ENCODE measurements at places on chromosomes 11 and 22.
A peak's percentile ranks its signal among the peaks of the same experiment; 100 is the strongest.

DNA sequence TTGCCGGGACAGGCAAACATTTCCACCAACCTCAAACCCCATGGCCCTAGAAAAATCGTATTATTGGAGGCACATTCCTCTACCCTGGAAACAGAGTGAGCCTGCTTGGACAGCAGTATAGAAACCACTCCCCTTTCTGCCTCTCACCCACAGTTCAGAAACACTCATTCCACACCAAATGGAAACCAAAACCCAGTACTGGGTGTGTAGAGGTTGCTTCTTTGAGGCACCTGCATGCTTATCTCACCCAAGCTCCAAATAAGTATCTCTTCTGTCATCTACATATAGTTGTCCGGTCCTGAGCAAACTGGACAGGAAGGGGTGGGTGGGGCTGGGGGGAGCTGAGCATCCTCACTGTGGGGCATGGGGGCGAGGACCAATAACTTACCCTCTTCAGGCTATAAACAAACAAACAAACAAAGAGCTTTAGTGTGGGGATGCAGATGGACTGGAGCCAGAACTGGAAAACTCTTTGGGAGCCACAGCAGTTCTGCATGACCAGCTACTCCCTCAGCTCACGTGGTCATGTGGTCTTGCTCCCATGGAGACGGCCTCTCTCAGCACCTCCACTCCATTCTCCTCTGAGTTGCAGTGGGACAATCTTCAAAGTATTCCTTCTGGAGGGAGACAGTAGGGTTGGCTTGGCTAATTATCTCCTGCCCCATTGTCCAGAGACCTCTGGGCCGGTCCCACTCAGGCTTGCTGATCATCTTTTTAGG is 1.0 kb upstream of the PLAAT2 start:
- DNase-seq = peak; percentile 66

DNA sequence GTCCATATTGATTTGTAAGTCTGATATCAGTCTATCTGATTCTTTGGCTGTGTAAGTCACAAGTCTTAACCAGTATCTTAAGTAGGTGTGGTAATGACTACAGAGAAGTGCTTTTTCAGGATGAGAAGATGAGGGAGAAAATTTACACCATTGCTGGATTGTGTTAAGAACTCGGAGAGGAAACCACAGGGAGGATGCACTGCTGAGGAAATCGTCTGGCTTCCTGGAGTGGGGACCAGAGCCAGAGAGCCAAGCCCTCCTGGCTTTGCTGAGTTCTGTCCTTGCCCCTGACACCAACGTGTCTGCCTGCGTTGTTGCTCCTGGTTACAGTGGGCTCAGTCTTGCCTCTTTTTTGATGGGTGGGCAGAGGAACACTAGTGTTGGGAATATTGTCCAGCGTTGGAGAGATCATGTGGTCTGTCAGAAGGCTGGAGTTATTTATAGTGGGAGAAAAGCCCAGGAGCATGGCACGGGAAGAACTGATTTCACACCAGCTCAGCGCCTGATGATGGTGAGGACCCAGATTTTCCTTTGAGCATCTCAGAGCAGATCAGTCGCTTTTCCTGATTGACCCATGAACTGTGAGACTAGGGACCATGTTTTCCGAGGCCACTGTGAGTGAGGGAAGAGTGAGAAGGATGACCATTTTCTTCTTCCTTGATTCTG is 29.6 kb downstream of the MARK2 start:
- no peak for DNase-seq

DNA sequence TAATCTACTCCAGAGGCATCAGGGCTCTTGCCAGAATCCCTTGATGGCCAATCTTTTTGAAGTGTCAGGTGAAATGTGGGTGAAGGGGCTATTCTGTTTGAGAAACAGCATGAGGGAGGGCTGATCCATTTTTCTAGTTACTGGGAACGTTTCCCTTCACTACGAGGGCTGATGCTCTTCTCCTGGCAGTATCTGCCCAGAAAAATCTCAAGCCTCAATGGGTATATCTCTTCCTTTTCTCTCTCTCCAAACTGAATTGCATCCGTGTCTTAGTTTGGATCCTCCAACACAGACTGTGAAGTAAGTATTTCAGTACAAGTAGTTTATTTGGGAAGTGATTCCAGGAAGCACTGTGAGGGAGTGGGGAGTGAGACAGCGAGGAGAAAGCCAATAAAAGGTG is 113.0 kb upstream of the NAV2 start:
- DNase-seq = no peak

DNA sequence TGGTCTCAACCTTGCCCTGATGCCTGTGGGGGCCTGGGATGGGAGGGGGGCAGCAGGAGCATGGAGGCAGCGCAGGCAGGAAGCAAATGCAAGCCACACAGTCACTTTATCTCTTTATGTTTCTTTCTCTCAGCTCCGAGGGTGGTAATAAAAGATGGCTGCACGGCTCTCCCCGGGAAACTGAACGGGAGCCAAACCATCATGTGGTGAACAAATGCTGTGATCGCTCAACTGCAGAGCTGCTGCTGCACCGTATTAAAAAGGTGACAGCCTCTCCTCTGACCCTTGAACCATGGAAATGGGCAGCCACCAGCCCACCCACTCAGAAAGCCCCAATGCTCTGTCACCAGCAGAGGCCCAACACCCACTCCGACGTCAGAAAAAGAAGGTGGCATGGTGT is 110.0 kb downstream of the TIMP3 start:
- no peak for DNase-seq

GRCh38 chr11:69204941-69205742 is 49.4 kb downstream of the SMIM38 start:
- no peak for DNase-seq

- DNase-seq = no peak
These were observed 57.6 kb downstream of the REXO2 start for GRCh38 chr11:114496915-114497314.

GRCh38 chr22:36232715-36233401 is 6.5 kb downstream of the APOL2 start:
- no peak for DNase-seq

- DNase-seq = no peak
These were observed 36.6 kb downstream of the GAS2 start for GRCh38 chr11:22703040-22703439.

GRCh38 chr11:120597250-120598215 is 86.0 kb downstream of the GRIK4 start:
- no peak for DNase-seq
